ENCODE measurements at places on chromosomes 2 and 18.

DNA sequence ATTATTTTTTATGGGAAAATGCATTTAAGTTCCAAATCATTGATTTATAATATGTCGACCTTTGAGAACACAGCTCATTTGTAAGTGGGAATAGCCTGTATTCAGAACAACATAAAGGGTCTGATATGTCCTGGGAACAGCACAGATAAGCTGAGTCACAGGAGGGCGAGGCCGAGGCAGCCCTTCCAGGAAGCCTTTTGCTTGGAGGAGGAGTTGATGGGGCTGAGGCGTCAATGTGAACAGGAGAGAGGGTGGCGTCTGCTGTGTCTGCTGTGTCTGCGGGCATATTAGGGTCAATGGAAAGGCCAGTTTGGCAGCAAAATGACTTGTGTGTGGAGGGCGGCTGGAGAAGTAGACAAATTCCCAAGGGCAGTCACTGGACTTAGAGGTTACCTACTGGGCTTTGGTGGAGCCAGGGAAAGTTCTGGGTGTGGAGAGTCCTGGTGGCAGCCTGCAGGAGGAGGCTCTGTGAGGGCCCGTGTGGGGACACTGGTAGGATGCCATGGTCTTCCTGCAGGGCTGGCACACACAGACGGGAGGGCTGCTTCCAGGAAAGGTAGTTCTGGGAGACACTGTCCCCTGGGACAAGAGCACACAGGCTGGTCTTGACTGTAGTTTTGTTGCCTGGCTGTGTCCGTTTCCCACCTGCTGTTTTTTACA lies 128.1 kb downstream of the GLI2 start:
- no peak for DNase-seq

GRCh38 chr18:56460581-56460980 lies 177.8 kb downstream of the TXNL1 start:
- no peak for DNase-seq

- no peak for DNase-seq
Observed at GRCh38 chr2:222715742-222716141, 44.3 kb downstream of the MOGAT1 start.

DNA sequence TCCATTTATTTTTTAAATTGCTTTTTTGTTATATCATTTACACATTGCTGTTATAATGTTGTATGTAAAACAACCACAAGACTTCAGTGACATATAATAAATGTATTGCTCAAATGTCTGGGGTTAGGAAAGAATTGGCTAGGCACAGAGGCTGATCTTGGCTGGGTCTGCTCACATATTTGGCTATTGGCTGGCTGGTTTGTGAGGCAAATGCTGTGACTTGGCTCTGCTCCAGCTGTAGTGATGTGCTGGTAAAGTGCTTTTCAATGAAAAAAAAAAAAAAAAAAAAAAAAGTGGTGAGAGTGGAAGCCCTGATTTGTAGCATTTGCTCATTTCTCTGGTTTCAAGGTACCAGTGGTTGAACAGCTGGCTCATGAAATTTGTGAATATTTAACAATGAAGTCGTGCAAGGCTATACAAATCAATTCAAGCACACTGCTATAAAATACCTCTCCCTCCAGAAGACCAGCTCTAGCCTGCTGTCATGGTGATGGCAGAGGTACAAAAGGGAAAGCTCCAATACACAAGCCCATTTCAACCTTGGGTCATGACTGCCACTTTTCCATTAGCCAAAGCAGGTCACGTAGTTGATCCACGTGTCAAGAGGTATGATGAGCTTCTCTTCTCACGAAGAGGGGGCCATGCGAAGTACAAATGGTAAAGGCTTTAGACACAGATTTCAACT lies 43.7 kb upstream of the RIT2 start:
- DNase-seq = no peak

- no peak for DNase-seq
Observed at GRCh38 chr2:8324901-8325300, 357.0 kb upstream of the ID2 start.

DNA sequence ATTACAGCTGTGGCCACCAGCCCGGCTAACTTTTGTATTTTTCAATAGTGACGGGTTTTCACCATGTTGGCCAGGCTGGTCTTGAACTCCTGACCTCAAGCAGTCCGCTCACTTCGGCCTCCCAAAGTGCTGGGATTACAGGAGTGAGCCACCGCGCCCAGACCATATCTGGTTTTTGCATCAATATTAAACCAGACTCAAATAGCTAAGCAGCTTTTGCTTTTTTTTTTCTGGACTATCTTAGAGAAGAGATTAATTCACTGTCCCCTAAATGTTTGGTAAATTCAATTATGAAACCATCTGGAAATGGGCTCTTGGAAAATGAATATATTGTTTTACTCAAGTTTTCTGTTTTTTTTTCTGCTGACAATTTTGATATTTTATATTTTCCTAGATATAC lies 183.7 kb downstream of the DOK6 start:
- DNase-seq = no peak

GRCh38 chr2:49162151-49162550 lies 7.8 kb upstream of the FSHR start:
- no peak for DNase-seq

GRCh38 chr2:234881413-234882241 lies 70.2 kb upstream of the SH3BP4 start:
- DNase-seq = peak; percentile 17

GRCh38 chr2:217916504-217917254 lies 86.1 kb downstream of the TNS1 start:
- DNase-seq = no peak

DNA sequence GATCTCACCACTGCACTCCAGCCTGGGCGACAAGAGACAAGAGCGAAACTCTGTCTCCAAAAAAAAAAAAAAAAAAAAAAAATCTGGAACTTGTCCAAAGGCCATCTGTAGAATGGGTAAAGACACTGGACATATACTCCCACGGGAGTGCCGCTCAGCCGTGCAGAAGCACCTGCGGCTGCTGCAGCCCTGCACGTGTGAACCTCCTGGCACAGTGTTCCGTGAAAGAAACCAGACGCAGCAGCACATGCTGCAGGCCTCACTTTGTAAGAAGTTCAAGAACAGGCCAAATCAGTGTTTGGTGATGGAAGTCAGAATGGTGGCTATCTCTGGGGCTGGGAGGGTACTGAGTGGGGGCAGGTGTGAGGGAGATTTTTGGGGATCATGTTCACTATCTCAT lies 6.5 kb downstream of the CHRND start:
- no peak for DNase-seq

GRCh38 chr2:8622199-8622911 lies 59.5 kb upstream of the ID2 start:
- no peak for DNase-seq

DNA sequence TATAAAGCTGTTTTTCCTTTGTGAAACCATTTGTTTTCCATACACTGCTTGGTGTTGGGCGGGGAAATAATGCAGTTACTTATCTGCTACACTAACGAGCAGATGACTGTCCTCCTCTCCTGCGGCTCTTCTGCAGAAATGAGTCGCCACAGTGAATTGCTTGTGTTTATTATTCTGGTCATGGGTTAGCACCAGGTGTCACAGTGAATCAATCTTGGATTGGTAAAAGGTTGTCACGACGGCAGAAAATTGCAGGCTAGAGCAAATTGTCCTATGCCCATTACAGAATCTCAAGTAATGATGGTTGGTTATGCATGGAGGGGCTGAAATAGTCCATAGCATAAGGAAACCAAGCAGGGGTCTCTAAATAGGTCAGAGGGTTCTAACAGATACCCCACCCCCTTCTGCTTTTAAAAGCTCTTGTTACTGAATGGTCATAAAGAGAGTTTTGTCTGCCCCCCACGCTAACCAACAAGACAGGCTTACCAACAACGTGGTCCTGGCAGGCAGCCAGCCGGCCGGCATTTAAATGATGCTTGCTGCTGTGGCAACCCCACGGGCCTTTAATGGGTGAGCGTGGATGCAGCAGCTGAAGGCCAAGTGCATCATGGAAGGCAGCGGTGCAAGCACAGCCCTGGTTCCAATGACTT lies 29.5 kb downstream of the RAB31 start:
- no peak for DNase-seq

- DNase-seq = no peak
Observed at GRCh38 chr2:238509151-238509835, 82.6 kb downstream of the ASB1 start.

DNA sequence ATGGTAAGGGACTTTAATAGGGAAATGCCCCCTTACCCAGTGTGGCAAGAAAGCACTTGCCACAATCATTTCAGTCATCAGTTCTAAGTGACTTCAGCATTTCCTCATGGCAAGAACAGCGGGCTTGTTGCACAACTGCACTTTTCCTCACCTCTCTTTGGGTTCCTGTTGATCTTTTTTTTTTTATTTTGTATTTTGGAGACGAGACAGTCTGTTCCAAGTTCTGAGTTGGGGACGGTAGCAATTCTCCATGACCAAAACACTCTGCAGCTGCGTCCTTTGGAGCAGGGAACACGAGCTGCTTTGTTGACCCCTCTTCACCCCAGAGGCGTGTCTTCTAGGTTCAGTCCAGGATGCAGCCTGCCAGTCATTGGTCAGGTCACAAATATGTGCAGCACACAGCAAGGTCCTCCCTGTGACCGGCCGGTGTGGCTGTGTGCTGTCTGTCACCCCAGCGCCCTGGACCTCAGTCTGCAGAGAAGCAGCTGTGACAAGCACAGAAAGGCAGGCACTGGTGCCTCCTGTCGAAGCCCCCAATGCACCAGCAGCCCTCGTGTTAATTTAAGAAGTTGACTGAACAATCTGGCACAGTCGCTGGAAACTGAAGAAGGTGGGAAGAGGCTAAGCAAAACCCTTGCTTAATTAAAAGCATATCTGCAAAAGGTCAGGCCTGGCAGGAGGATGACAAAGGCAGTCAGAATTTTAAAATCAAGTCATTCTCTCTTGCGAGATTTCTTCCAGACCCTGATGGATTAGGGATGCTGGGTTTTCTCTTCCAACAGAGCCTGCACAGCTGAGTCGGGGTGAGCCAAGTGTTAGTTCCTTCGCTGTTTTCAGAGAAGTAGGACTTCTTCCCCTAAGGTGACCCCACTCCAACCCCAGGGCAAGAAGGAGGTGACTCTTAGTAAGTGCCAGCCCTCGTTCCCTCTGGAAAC lies 96.7 kb upstream of the COPS8 start:
- DNase-seq = no peak

DNA sequence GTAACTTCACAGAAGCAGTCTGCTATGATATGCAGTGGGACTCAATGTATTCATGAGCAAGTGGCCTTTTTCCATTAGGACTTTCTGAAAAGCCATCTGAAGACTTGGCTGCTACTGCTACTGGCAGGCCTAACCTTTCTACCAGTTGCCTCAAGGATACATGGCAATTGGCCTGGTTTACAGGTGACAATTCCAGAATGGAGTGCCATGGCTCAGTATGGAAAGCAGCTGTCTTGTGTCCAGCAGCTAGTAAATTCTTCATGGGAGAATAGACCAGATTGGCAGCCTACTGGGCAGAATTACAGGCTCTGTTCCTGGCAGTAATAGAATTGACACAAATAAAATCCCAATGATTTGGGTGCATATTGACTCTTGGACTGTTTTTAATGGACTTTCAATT lies 12.6 kb upstream of the TMX3 start:
- DNase-seq = no peak
